ENCODE measurements at places on chromosomes 12 and 14. TPM values are rescaled to one million over a fixed set of nuclear protein-coding genes. Genes with fewer than 3 reads are reported as not detected.

Gene PPP1R1A
- total RNA-seq, result not detected

Gene DLK1
- not detected for total RNA-seq

Gene TAS2R31
- 1.9 TPM for total RNA-seq

Gene CCDC77
- 5.3 TPM for total RNA-seq

Gene C12orf50
- total RNA-seq, result not detected

Gene C14orf180
- not detected for total RNA-seq

DNA sequence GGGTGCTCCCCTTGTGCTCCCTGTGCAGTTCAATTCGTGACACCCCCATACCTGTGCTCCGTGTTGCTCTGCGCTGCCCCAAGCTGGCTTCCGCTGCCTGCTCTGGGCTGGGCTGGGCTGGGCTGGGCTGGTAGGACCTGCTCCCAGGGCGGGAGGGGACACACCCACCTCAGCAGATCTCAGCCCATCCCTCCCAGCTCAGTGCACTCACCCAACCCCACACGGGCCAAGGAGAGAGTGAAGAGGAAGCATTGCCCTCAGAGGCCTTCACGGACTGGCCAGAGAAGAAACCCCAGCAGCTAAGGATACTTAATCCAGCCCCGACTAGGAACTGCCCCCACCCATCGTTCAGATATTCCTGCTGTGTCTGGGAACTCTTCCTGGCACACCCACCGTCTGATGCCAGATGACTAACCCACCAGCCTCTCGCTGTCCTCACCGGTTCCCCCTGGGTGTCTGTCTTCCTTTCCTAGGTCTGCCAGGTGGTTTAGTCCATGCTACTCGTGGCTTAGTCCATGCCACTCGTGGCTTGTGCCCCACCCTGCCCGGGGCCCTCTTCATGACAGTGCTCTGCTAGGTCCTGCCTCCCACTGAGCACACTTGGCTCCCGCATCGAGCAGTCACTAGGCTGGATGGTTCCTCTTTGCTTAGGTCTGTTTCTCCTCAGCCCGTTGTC is at the start of gene LPAR5:
Gene LPAR5 (minus strand): TSS at position 104 of the 676 bp plus-strand sequence. CDS start 14,711 bp downstream, outside the sequence.
- H3K4me3 ChIP-seq, result peak within 1 kb of the TSS; percentile 34
- H3K4me1 ChIP-seq, result peaks cover 60% of the 10 kb centered on the region
- no peaks in the 10 kb centered on the region for H3K27me3 ChIP-seq
- peak within 1 kb of the TSS; percentile 35 for H3K27ac ChIP-seq

DNA sequence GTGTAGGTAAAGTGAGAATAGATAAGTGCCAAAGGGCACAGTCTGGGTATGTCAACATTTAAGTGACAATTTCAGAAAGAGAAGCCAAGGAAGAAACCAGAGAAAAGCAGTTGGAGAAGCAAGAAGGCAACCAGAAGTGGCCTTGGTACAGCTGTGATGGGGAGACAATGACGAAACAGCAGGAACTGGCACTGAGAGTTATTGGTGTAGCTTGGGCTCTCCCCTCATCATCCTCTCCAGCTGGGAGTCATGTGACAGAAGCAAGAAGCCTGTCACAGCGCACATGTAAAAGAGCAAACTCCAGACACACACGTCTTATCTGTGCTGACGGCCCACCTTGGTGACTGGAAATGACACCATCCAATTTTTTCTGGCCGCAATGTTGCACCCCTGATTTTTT is 203.3 kb upstream of the NUDT4 start:
- H3K36me3 ChIP-seq, result no peaks in the 10 kb centered on the region
- no peaks in the 10 kb centered on the region for H3K27me3 ChIP-seq
- no peak for DNase-seq
- H3K4me3 ChIP-seq, result no peak overlapping the region
- H3K4me1 ChIP-seq, result no peaks in the 10 kb centered on the region

- no peak overlapping the region for H3K4me3 ChIP-seq
- DNase-seq, result no peak
- H3K4me1 ChIP-seq, result no peaks in the 10 kb centered on the region
- H3K27ac ChIP-seq, result no peak overlapping the region
These were observed 395.0 kb upstream of the TBX3 start for GRCh38 chr12:115078990-115079389.

DNA sequence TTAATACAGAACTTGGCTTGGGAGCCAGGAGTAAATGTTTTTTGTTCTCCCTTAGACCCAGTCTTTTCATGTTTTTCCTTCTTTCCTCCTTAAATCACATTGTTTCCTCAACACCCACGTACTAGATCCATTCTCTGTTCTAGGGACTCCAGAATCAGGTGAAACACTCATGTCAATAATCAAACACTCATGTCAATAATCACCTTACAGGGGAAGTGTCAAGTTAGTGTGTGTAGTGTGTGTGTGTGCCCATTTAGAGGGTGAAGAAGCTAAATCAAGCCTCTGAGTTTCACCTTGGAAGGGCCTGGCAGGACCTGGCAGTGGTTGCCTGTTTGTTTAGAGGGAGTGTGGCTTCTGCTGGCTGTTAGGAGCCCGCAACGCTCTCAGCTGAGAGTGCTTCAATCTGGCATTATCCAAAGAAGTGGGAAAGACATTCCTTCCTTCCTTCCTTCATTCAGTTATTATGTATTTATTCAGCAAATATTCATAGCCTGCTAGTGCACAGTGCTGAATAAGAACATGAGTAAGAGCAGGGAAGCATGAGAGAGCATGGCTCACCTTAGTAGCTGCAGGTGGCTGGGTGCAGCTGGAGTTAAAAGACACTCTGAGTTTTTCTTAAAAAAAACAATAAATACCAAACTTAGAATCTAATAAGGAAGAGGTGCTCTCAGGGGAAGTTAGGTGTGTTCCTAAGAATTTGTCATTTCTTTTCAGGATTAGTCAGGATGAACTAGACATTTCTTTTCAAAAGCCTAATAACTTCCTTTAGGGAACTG is 17.6 kb upstream of the EID3 start:
- DNase-seq, result no peak
- H3K4me1 ChIP-seq, result peaks cover 35% of the 10 kb centered on the region
- H3K4me3 ChIP-seq, result no peak overlapping the region
- no peaks in the 10 kb centered on the region for H3K27me3 ChIP-seq
- no peak overlapping the region for H3K27ac ChIP-seq
- H3K36me3 ChIP-seq, result no peaks in the 10 kb centered on the region

DNA sequence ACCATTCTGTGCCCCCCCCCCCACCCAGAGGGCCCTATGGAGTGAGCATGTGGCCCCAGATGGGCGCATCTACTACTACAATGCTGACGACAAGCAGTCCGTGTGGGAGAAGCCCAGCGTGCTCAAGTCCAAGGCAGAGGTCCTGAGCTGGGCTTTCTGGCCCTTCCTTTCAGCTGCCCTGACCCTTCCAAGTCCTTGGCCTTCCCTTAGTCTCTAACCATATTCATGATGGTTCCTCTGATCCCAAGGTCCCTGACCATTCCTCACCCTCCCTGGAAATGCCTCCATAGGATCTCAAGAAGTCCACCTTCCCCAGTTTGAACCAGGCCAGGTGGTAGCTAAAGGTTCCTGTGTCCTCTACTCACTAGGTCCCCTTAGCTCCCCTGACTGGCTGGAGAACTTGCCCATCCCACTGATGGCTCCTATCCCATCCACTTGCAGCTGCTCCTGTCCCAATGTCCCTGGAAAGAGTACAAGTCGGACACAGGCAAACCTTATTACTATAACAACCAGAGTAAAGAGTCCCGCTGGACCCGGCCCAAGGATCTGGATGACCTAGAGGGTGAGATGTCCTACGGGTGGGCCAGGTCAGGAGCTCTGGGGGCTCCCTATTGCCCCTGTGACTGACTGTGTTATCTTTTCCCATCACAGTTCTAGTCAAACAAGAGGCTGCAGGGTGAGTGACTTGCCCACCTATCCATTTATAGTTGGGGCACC is 9.8 kb downstream of the PRPF40B start:
- H3K4me3 ChIP-seq, result no peak overlapping the region
- no peaks in the 10 kb centered on the region for H3K27me3 ChIP-seq
- peaks cover 19% of the 10 kb centered on the region for H3K4me1 ChIP-seq
- H3K36me3 ChIP-seq, result no peaks in the 10 kb centered on the region
- no peak for DNase-seq
- H3K27ac ChIP-seq, result no peak overlapping the region

GRCh38 chr14:73606271-73606670 is 6.0 kb upstream of the ACOT6 start:
- no peaks in the 10 kb centered on the region for H3K36me3 ChIP-seq
- no peaks in the 10 kb centered on the region for H3K4me1 ChIP-seq
- H3K27me3 ChIP-seq, result no peaks in the 10 kb centered on the region

- H3K27me3 ChIP-seq, result peaks cover 40% of the 10 kb centered on the region
- no peak overlapping the region for H3K27ac ChIP-seq
- no peaks in the 10 kb centered on the region for H3K36me3 ChIP-seq
- H3K4me1 ChIP-seq, result peaks cover 7% of the 10 kb centered on the region
- no peak for DNase-seq
- H3K4me3 ChIP-seq, result no peak overlapping the region
These were observed 27.3 kb downstream of the PTPRB start for GRCh38 chr12:70609739-70610491.

DNA sequence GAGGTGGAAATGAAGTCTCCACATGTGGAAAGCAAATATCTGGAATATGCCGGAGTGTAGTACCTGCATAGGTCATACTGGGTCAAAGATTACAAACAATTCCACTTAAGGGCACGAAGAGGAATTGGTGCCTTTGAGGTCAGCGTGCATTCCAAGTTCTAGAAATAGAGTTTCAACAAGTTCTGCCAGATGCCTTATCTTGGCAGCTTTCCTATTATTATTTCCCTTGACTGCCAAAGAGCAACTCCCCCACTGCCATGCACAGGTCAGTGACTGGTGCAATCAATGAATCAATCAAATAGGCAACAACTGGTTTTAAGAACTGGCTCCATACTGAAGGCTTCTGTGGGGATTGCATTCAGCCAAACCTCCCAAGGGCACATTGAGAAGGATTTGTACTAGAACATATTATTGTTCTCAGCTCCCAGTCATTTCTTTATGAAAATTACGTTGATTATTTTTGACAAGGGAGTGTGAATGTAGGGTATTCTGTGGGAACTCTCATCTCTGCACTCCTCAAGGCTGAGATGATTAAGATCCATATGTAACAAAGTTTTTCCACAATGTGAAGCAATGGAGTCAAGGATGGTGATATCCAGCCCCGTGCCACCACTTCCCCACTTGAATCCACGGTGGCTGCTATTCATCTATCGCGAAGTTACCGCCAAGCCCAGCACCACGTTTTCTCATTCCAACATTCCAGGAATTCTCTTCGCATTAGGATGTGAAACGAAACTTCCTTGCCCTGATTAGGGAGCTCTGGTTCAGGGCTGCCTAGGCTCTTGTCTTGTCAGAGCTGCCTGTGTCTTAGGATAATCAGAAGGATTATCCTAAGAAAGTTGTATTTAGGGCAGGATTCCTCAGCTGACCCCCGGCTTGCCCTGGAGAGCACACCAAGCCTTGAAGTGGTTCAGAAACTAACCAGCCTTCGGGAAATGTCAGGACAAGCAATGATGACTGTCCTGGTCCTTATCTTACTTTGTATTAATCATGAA is 115.1 kb upstream of the PCED1B start:
- H3K27me3 ChIP-seq, result peaks cover 3% of the 10 kb centered on the region
- no peaks in the 10 kb centered on the region for H3K4me1 ChIP-seq
- no peak overlapping the region for H3K4me3 ChIP-seq
- DNase-seq, result no peak
- no peaks in the 10 kb centered on the region for H3K36me3 ChIP-seq
- H3K27ac ChIP-seq, result no peak overlapping the region

DNA sequence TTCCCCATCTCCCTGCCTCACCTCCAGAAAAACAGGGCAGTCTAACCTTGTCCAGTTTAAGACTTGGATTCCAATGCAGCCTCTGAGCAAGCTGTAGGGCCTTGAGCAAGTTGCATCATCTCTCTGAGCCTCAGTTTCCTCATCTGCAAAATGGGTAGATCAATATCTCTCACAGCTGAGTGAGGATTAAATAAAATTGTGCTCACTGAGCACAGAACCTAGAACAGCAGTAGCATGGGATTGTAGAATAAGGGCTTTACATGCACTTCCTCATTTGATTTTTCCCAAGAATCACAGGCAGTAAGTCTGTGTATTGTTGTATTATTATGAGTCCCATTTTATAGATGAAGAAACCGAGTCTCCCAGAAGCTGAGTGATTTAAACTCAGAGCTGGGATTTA is 2.0 kb downstream of the DTX1 start:
- H3K27ac ChIP-seq, result no peak overlapping the region
- DNase-seq, result no peak
- peaks cover 77% of the 10 kb centered on the region for H3K4me1 ChIP-seq
- peak overlapping the region; percentile 67 for H3K4me3 ChIP-seq

DNA sequence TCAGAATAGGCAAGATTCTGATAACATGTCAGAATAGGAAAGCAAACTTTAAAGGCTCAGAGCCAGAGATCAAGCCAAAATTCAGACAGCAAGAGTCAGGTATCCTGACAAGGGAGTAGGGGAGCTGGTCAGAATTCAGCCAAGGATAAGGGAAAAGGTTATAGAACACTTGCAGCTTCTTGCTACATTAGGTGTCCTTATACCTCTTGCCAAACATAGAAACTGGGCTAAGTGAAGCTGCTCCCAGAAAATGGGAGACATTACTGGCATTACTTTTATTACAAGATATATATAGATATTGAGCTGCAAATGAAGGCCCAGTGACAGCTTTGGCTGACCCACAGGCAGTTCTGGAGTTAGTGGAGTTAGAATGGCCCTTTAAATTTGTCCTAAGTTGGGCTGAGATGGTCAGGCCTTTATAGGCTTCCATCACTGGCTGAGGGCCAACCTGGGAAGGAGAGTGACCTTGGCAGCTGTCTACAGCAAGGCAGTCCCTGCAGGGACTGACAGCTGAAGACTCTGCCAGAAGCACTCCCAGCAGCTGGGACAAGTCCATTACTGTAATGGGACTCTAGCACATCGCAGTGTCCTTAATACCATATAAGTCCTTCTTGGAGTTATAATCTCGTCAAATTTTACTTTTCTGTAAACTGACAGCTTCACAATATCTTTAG is 83.0 kb downstream of the LRRC9 start:
- H3K27me3 ChIP-seq, result peaks cover 5% of the 10 kb centered on the region
- H3K4me1 ChIP-seq, result no peaks in the 10 kb centered on the region
- no peak overlapping the region for H3K4me3 ChIP-seq
- no peaks in the 10 kb centered on the region for H3K36me3 ChIP-seq
- no peak overlapping the region for H3K27ac ChIP-seq

GRCh38 chr12:122947352-122947792 is 18.9 kb downstream of the ABCB9 start:
- H3K27ac ChIP-seq, result no peak overlapping the region
- no peak for DNase-seq
- no peaks in the 10 kb centered on the region for H3K27me3 ChIP-seq
- H3K4me1 ChIP-seq, result peaks cover 21% of the 10 kb centered on the region
